ENCODE measurements at places on chromosomes 2 and 18. TPM values are rescaled to one million over a fixed set of nuclear protein-coding genes. Genes with fewer than 3 reads are reported as not detected.

The MOCOS gene
- total RNA-seq: not detected

DNA sequence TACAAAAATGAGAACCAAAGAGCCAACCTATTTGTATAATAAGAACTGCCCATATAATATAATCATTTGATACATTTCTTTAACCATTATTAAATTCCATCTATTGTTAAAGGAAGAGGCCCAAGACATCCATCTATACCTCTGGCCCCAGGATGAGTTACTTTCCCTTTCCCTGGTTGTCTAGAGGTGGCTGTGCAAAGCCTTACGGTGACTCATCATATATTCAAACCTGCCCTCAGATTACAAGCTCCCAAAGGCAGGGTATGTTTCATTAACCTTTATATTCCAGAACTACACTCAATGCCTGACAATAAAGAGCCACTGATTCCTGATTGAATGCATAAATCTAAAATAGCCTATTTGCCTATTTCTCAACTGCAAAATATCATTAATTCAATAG lies 105.8 kb upstream of the PID1 start:
- no peak overlapping the region for H3K27ac ChIP-seq
- H3K4me1 ChIP-seq: no peaks in the 10 kb centered on the region
- no peak for DNase-seq
- H3K27me3 ChIP-seq: no peaks in the 10 kb centered on the region
- no peaks in the 10 kb centered on the region for H3K36me3 ChIP-seq

The SLC38A11 gene
- not detected for total RNA-seq

The ANO7 gene
- 0.16 TPM for total RNA-seq

The GPR39 gene
- 0.10 TPM for total RNA-seq

DNA sequence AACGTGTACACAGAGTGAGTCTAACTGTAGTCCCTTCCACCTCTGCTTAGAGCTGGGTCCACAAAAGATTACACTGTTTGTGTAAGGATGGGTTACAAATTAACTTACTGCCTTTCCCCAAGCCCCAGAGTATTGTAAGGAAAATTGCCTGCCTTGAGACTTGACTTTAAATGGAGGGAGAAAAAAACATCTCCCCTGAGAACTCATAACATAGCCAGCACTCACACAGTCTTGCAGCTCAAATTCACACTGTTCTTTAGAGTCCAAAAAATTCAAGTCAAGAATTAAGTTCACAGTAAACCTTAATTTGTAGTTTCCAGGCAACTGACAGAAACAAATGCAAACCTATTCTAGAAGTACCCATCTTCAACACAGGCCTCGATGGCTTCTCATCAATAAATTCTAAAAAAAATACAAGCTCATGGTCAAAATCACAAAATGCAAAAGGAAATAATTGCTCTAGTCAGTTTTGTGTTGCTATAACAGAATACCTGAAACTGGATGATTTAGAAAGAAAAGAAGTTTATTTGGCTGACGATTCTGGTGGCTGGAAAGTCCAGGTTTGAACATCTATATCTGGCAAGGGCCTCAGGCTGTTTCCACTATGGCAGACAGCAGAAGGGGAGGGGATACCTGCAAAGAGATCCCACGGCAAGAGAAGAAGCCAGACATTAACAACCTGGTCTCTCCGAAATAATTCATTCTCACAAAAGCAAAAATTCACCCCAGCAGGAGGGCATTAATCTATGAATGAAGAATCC lies 34.6 kb upstream of the TMEM17 start:
- no peak overlapping the region for H3K27ac ChIP-seq
- H3K4me3 ChIP-seq: no peak overlapping the region
- DNase-seq: no peak
- no peaks in the 10 kb centered on the region for H3K4me1 ChIP-seq

Measured in T-helper 17 cell (primary cell).